Suprapubic skin (tissue), 4 donors: ENCODE measurements at places on chromosomes 11 and 22.

- no peak for DNase-seq
Measured at GRCh38 chr11:24705474-24705873, 208.6 kb downstream of the LUZP2 start.

DNA sequence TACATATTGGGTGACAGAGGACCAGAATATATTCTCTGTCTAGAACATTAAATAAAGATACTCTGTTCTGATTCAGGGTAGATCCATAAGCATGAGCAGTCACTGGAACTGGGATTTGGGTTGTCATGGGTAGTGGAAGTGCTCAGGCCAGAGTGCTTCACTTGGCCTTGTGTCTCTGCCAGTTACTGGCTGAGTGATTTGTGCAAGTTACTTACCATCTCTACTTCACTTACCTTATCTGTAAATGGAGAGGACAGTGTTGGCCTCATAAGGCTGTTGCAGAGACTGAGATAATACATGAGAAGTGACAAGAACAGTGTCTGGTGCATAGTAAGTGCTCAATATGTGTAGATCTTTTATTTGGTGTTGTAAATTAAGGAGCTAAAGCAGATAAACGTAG, 17.6 kb downstream of the ATXN10 start:
- no peak for DNase-seq

DNA sequence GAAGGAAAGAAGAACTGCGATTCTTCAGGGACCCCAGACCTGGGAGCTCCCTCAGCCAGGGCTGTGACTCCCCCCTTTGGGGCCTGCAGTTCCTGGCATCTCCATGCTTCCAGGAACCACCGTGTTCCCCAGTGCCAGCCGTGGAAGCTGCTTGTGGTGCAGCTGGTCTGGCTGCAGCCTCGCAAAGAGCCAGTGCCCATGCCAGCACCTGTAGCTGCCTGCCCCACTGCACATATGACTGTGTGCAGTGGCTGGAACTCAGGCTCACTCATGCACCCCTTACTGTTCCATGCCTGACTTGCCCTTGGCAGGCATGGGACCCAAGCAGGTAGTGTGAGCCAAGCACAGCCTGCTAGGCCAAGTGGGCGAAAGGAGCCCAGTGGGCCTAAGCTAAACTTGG, 401.3 kb downstream of the LRRC4C start:
- DNase-seq: no peak

DNA sequence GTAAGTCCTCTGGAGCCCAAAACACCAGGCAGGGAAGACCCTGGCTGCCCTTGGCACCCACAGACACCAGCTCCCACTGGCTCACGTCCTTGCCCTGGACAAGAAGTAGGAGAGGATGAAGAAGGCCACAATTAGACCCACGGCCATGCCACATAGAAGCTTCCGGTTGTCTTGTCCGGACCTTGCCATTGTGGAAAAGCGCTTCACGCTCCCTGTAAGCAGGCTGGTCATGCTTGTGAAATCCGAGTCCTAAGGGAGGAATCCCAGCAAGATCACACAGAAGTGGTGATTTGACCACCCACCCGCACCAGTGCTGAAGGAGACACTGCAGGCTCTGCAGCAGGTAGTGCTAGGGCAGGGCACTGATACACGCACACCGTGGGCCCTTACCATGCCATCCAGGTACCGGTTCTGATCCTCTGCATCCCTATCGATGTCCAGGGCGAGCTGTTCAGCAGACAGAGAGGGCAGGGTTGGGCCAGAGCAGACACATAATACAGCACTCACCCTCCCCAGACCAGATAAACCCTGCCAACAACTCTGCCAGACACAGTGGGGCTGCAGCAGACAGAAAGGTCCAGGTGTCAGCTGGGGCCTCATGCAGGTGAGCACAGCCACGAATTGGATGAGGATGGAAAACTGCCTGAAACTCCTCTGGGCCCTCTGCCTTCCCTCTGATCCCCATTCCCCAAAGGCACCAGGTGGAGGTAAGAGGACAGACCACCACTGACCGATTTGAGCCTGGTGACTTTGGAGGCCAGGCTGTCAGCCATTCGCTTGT, 1.8 kb downstream of the BET1L start:
- no peak for DNase-seq

GRCh38 chr11:63945477-63946163, 6.8 kb downstream of the NAA40 start:
- DNase-seq: no peak
